Activated T-helper 9 cell treated with anti-CD3 and anti-CD28 coated beads, Interleukin-2, amount 50 U/mL, for 16 hours (primary cell): ENCODE measurements at places on chromosomes 4 and X.
A peak's percentile ranks its signal among the peaks of the same experiment; 100 is the strongest.

- DNase-seq: no peak
These were observed 60.0 kb downstream of the FHIP1A start for GRCh38 chr4:151468715-151469696.

- no peak for DNase-seq
These were observed 547.5 kb downstream of the SMARCA1 start for GRCh38 chrX:128975745-128976144.

DNA sequence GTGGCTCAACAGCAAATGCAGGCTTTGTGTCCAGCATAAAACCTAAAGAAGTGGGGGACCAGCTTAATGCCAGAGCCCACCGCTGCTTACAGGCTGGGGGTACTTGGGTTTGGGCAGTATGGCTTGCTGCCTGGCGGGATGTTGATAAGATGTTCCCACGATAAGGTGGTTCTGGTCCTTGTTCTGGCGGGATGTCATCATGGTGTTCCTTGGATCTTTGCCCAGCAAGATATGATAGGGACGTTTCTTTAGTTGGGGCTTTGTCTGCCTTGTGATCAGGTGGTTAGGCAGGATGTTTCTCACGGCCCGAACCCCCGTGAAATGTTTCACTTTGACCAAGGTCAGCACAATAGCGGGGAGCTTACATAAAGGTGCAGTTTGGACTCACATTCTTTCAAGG, 35.3 kb downstream of the PNPLA4 start:
- DNase-seq: no peak

DNA sequence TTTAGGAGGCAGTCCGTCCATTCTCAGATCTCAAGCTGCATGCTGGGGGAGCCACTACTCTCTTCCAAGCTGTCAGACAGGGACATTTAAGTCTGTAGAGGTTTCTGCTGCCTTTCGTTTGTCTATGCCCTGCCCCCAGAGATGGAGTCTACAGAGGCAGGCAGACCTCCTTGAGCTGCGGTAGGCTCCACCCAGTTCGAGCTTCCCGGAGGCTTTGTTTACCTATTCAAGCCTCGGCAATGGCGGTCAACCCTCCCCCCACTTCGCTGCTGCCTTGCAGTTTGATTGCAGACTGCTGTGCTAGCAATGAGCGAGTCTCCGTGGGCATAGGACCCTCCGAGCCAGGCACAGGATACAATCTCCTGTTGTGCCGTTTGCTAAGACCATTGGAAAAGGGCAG, 10.7 kb upstream of the ADH5 start:
- DNase-seq: no peak

GRCh38 chr4:185068837-185069236, 50.5 kb downstream of the HELT start:
- no peak for DNase-seq

DNA sequence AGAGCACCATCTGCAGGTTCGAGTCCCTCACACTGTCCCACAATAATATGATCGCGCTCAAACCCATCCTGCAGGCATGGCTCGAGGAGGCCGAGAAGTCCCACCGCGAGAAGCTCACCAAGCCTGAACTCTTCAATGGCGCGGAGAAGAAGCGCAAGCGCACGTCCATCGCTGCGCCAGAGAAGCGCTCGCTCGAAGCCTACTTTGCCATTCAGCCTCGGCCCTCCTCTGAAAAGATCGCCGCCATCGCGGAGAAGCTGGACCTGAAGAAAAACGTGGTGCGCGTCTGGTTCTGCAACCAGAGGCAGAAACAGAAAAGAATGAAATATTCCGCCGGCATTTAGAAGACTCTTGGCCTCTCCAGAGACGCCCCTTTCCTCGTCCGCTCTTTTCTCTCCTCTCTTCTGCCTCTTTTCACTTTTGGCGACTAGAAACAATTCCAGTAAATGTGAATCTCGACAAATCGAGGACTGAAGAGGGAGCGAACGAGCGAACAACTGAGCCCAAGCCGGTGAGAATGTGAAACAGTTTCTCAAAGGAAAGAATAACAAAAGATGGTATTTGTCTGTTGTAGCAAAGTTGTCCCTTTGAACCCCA, 1.9 kb downstream of the POU4F2 start:
- no peak for DNase-seq

DNA sequence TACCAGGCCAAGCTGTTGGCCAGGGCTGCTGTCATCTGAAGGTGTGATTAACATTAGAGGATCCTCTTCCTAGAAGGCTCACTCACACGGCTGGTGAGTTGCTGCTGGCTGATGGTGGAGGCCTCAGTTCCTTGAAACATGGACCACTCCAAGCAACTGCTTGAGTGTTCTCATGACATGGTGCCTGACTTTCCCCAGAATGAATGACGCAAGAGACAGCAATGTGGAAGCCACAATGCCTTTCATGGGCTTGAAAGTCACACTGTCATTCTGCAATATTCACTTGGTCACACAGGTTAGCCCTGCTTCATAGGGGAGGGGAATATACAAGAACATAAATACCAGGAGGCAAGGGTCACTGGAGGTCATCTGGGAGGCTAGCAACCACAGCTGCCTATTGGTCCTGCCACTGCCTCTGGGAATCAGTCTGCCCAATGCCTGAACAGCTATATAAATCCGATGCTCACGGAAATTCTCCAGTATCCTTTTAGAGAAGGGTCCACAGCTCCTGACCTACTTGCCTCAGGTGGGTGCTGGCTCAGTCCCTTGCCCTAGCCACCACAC, 97.1 kb upstream of the MAML3 start:
- DNase-seq: no peak

GRCh38 chr4:185524888-185525863, 10.1 kb downstream of the PDLIM3 start:
- no peak for DNase-seq

- no peak for DNase-seq
These were observed 26.3 kb downstream of the FGFBP1 start for GRCh38 chr4:15912236-15912635.

- no peak for DNase-seq
These were observed 921.9 kb upstream of the DIAPH2 start for GRCh38 chrX:95762716-95763115.

GRCh38 chr4:82363896-82364487, 9.8 kb downstream of the HNRNPD start:
- DNase-seq: no peak

- DNase-seq: no peak
These were observed 74.3 kb downstream of the FRAS1 start for GRCh38 chr4:78131403-78131802.

- DNase-seq: no peak
These were observed 91.5 kb downstream of the GEMIN8 start for GRCh38 chrX:13938051-13938828.

DNA sequence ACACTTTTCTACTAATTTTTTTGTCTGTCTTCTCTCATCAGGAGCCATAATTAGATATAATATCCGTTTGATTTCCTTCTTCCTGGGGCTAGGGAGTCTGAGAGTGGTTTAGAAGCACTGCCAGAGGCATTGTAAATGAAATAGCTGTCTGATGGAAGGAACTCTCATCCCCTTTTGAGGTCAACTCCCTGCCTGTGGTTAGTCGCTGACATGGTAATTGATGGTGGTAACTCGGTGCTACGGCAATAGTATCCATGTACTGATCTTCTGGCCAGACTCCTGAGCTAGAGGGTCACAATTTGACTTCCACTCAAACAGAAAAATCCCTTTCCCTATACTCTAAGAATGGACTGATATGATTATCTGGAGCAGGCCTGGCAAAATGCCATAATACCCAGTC, 108.1 kb upstream of the TRPC5 start:
- DNase-seq: no peak

DNA sequence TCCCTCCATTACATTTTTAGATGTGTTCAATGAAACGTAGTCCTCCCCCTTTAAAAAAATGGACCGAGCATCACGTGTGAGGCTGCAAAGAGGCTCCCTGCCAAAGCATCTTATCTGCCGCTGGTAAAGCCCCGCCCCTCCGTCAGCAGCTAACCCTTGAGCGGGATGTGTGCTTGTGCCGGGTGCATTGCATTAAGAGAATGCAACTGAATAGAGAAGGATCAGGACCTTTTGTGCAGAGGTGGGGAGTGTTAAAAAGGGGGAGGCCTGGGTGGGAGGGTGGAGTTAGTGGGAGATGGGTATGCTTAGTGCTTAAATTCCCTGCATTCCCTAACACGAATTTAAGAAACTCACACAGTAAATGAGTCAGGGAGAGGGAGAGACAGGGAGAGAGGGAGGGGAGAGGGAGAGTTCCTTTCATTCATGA, 66.0 kb downstream of the TBL1X start:
- DNase-seq: peak; percentile 12

GRCh38 chr4:21709031-21709430, 239.5 kb downstream of the KCNIP4 start:
- DNase-seq: no peak

DNA sequence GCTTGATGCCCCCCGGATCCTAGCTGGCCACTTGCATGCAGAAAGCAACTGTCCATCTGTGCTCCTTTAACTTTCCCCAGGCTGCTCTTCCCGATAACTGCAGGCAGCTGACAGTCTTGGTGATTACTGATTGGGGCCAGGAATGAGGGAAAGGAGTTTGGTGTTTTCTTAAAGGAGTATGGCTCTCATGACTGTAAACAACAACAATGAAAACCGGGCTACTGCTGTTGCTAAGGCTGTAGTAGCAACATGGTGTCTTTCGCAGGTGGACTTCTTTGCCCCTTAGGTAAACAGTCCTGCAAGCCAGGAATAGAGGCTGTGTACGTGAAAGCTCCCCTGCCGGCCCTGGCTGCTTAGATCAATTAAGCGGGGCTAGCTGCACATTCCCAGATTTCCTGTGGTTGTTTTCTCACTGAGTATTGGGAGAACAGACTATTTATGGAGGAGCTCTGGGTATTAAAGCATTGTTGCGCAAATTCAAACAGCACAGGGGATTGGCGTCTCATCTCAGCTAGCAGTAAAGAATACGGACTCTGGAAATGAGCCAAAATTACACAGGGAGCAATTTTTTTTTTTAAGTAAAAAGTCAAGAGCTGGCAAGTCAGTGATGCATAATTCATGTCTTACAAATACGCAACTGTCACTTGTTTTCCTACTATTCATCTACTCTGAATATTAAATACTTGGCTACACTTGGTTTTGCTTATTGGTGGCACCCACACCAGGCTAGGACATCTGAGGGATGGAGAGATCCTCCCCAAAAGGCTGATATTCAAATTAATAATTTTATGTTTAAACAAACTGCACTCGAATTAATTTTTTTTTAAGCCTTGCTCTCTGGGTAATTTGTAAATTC, 61.6 kb upstream of the NAP1L5 start:
- DNase-seq: no peak

DNA sequence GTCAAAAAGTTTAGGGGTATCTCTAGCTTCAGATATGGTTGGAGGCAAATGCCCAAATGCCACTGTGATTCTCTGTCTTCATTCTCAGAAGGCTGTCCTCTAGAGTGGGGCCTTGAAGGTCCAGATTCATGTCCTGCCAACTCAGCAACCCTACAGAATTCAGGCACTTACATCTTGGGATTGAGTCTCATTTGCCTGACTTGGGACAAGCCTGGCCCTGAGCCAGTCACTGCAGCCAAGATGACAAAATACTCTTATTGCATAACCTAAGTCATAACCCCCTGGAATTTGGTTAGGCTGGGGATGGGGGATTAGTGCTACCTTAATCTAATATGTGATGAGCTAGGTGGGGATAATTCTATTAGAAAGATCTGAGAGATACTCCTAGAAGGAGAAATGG, 100.5 kb downstream of the AREG start:
- DNase-seq: no peak

DNA sequence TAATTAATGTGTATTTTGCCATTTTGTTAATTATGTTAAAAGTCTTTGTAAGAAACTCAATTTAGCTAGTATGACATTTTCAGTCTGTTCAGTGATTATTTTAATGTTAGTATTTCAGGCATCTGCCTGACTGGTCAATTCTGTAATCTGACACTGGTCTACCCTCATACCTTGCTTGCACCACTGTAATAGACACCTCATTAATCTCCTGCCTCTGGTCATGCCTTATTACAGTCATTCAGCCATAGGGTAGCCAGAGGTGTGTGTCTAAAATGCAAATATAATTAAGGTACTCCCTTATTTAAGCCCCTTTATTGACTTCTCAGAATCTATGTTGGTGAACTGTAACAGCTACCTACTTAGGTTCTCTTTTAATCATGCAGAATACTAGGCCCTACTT, 861.1 kb upstream of the IGFBP7 start:
- DNase-seq: no peak

GRCh38 chrX:8849458-8849857, 48.3 kb upstream of the FAM9A start:
- DNase-seq: no peak

DNA sequence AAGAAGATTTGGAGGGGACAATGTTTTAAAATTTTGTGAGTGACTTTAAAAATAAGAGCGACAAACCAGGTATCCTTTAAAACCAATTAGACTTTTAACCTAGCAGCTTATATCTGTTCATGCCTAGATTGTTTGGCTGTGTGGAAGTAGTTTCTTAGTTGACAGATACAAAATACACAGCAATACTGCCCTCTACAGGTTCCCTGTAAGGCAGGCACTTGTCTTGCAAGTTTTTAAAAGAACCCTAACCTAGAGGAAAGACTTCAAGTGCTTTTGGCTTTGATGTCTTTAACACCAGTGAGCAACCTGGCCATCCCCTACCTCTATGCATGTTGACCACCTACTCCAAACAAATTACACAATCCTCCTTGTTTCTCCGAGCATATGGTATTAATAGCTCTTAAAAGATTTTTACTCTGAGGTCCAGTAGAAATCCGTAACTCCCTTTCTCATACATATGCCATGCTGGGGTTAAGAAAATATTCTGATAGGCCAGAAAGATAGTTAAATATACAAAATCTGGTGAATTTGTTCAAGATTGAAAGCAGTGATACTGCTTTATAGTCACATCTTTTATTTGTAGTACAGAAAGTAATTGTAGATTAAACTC, 273.0 kb downstream of the ARHGAP24 start:
- no peak for DNase-seq

DNA sequence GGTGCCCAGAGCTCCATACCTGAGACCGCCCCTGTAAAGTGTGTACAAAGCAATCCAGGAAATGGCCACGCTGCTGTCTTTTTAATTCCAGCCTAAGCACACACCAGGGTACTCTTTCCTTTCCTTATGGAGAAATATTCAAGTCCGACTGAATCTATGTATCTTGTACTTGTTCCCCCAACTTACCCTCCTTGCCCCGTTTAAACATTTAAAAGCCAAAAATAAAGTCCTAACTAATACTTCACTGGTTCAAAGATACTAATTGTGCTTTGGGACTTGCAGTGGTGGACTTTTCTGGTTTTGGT, 731 bp upstream of the AMMECR1 start:
- DNase-seq: no peak

DNA sequence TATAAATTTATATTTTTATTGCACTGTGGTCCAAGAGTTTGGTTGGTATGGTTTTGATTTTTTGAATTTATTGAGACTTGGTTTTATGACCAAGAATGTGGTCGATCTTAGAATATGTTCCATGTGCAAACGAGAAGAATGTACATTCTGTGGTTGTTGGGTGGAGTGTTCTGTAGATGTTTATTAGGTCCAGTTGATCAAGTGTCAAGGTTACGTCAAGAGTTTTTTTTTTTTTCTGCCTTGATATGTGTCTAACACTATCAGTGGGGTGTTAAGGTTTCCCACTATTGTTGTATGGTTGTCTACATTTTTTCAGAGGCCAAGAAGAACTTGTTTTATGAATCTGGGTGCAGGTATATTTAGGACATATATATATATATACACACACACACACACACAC, 10.8 kb downstream of the ETDB start:
- no peak for DNase-seq

- DNase-seq: no peak
These were observed 81.3 kb downstream of the HMGN5 start for GRCh38 chrX:81120258-81120935.

GRCh38 chr4:148341980-148342800, 100.0 kb downstream of the NR3C2 start:
- DNase-seq: no peak
